H54 (cell line): ENCODE measurements at places on chromosomes 11 and 22.

GRCh38 chr22:19194766-19195536, 16.4 kb upstream of the SLC25A1 start:
- no peak for DNase-seq

DNA sequence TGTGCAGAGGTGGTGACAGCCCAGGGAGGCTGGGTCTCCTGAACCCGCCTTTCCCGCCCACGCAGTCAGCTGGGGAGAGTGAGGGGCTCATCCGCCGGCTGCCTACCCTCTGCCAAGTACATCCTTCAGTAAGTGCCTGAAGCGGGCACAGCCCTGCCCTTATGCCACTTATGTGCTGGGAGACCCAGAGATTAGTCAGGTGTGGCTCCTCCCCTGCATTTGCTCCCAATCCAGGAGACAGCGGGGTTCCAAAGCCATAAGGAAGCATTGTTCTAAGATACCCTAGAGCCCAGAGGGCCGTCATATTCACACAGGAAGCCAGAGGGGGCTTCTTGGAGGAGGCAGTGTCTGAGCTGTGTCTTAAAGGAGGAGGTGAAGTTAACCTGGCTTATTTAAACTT, 5.8 kb upstream of the PPP6R3 start:
- no peak for DNase-seq

GRCh38 chr11:93051186-93051585, 81.7 kb downstream of the MTNR1B start:
- DNase-seq = no peak

GRCh38 chr11:12761029-12761428, 86.8 kb downstream of the TEAD1 start:
- no peak for DNase-seq
